ENCODE measurements at places on chromosomes 5 and 9.

DNA sequence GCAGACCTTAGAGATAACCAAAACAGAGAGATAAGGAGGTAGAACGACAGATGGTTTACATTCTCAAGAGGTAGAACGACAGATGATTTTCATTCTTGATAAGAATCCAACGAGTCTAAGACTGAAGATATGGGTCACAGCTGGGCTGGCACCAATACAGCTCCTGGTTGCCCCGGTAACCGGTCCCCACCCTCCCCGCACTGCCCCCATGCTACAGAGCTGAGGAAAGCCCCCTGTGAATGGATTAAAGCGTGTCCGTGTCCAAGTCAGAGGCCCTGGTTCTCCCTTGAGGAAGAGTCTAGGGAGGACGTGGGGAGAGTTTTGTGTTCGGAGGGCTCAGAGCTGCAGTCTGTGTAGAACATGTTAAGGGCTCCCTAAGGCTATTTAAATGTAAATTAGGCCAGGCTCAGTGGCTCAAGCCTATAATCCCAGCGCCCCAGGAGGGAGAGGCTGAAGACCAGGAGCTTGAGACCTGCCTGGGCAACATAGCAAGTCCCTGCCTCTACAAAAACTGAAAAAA is 8.1 kb downstream of the IDNK start:
- DNase-seq: no peak

GRCh38 chr9:5900622-5901021 is 9.9 kb downstream of the MLANA start:
- no peak for DNase-seq

DNA sequence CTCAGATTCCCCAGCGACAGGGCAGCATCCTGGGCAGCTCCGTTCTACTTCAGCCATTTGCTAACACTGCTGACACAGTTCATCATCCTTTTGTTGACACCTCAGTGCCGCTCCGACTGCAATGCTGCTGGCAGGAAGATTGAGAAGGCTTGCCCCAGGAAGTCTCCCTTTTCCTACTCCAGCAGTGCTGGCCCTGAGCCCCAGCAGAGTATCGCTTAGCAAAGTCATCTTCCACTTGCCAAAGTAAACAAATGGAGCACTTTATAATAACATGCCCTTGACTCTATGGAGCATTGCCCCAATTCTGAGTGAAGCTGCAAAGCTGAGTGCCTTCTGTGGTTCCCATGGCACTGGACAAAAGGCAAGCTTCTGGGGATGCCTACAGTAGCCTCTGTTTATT is 32.2 kb downstream of the PRLR start:
- no peak for DNase-seq

DNA sequence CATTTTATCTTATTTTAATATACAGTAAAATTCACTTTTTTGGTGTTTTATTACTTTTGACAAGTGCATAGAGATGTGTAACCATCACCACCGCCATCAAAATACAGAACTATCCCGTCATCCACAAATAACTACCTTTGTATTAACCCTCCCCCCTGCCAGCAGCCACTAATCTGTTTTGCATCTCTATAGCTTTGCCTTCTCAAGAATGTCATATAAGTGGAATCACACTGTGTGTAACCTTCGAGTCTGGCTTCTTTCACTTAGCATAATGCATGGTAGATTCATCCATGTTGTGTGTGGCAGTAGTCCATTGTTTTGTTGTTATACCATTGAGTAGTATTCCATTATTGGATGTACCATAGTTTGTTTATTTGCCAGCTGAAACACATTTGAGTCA is 98.8 kb downstream of the BOD1 start:
- DNase-seq: no peak

GRCh38 chr9:71816916-71817451 is 48.7 kb upstream of the CEMIP2 start:
- DNase-seq: no peak

GRCh38 chr5:154778534-154778933 is 23.4 kb downstream of the LARP1 start:
- DNase-seq: no peak

- DNase-seq: no peak
Observed at GRCh38 chr5:76414788-76415187, 11.7 kb downstream of the IQGAP2 start.

DNA sequence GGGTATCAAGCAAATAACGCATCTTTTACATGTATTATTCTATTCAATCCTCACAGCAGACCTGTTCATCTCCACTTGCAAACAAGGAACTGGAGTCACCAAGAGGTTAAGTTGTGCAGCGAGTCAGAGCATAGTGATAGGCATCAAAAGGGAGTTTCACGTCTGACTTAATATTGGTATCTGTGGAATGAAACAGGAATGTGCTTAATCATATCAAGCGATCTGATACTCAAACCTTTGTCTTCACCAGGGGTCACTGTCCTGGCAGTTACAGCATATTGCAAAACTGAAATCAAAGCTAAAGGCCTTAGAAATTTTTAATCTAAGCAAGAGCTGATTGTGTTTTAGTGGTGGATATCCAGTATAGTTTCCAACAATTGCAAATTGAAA is 271.6 kb downstream of the PLK2 start:
- no peak for DNase-seq

DNA sequence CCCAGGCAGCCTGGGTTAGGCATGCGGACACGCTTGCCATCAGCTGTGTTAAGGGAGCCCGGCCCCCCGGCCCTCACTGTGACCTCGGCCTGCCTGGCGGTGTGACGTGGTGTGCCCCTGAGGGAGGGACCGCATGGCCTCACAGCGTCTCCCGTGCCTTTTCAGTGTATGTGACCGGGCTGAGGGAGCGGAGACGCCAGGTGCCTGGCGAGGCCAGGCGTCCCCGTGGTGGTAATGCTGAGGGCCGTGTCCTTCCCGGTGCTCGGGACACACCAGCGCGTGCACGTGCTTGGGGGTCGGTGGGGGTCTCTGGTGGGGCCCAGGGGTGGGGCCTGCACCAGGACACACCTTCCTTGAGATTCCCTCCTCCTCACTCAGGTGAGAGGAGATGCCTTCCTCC is 10.9 kb downstream of the RNU6ATAC start:
- DNase-seq: no peak

DNA sequence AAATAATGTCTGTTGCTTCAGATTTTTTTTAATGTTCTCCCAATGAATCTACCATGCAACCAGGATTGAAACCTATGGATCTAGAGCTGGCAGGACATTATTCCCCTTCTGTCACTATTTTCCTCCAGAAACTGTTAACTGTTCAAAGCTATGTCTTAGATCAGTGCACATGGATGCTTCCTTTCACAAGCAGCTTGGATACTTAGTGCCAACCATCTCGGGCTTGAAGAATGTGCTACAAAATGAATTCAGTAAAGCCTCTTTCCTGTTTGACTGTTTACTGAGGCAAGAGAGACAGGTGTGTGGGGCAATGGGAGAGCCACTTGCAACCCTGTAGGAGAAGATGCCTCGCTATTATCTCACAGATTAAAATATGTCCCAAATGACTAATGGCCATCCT is 774.8 kb downstream of the KCTD16 start:
- DNase-seq: no peak

GRCh38 chr9:11414241-11414640 is 801.4 kb upstream of the PTPRD start:
- no peak for DNase-seq

DNA sequence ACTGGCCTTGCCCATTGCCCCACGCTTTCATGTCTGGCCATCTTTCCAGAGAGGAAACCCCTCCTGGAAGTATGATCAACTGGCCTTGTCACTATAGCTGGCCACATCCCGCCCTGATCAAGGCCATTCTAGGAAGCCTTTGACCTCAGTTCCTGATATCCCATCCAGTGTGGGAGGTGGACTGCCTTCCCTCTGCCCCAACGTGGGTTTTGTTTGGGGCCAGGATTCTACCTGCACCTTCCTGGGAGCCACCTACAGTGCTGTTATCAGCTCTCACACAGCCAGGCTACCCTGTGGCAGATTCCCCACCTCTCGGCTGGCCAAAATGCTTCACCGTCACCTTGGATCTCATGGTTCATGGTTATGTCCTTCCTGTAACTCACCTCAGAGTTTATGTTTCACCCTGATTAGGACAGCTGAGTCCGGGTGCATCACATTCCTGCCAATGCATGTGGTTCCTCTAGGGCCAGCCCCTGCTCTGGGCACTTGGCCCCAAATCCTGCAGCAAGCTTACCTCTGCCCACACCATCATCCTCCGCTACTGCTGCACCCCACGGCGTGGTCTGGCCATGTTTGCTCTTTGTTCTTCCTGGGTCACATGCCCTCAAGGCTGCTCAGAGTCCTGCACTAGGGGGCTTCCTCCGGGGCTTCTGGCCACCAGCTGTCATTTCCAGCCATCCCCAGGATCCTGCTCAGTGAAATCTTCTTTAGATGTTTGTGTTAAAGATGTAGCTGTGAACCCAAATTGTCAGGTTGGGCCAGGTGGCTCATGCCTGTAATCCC is 24.2 kb upstream of the S1PR3 start:
- no peak for DNase-seq

- DNase-seq: no peak
Observed at GRCh38 chr5:159059722-159060121, 40.0 kb downstream of the EBF1 start.

DNA sequence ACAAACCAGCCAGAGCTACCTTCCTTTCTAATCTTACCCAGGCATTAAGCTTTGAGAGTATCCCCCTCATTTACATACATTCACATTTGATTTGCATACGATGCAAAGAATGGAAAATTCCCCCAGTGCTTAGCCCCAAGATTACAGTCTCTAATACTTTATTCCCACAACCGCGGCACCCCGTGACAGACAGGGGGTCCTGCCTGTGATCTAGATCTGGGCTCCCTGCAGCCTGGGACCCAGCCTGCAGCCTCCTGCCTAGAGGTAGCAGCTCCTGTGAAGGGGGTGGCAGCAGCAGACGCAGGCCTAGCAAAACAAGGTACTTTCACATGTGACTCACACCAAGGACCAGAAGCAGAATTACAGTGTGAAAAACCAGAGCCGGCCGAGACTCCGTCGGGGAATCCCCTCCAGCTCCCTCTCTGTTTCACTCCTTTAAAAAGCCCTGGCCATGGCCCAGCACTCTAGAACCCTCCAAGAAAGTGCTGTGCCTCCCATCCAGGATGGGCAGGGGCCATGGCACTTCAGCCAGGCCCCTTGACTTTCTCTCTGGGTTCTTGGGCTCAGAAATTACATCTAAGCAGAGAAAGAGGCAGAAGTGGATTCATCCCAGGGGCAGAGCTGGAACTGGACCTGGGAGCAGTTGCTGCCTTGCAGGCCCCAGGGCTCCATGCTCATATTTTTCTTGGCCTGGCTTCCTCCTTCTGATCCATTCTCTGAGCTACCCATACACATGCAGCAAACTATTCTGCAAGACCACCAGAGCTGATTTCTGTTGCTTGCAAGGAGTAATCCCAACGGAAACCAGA is 14.0 kb upstream of the TCF7 start:
- peak; percentile 81 for DNase-seq

DNA sequence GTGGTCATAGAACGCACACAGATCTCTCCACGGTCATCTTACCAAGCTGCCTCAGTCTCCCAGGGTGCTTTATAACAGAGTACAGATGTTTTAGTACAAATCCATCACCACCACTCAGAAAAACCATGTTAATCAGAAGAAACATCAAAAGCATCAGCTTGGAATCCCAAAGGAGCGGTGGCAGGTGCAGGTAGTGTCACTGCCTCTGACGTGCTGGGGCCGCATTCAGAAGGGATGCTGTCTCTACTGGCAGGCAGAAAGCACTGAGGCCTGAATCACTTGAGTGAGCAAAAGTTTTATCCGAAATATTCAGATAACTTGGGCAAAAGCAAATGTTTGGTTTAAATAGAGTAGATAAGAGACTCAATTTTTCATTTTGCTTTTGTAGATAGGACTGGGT is 448.4 kb upstream of the ZNF608 start:
- no peak for DNase-seq

DNA sequence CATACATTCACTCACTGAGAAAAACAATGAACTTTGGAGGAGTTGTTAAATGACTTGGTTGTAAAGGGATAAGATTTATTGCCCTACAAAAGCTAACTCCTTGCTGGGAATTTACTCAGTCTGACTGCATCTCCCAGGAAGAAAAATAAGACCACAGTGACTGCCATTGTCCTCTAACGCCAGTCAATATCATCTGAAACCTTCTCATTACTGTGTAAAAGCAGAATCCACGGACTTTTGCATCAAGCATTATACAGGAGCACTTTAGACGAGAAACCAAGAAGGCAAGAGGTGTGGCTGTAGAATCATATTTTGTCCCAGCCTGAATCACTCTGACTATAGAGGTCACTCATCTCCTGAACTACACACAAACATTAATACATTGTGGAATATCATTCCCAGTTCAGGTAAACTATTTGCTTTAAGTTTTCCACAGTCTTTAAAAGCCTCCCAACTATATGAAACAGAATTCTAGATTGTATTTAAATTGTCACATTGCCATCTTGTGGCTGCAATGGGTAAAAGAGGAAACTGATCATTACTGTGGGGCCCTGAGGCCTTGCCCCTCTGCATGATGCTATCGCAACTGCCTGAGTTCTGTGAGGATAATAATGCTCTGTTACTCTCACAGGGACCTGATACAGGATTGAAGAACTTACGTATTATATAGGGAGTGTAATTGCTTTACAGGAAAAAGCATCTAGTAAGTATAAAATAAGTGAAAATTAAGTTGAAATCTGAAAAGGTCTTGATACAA is 142.9 kb downstream of the SLCO4C1 start:
- no peak for DNase-seq

- DNase-seq: no peak
Observed at GRCh38 chr9:29691758-29692407, 2118.6 kb upstream of the C9orf72 start.

- no peak for DNase-seq
Observed at GRCh38 chr5:78760366-78760765, 111.8 kb upstream of the LHFPL2 start.

- DNase-seq: no peak
Observed at GRCh38 chr5:2998106-2998505, 246.6 kb upstream of the IRX2 start.

- no peak for DNase-seq
Observed at GRCh38 chr5:53503562-53504218, 23.3 kb downstream of the FST start.

DNA sequence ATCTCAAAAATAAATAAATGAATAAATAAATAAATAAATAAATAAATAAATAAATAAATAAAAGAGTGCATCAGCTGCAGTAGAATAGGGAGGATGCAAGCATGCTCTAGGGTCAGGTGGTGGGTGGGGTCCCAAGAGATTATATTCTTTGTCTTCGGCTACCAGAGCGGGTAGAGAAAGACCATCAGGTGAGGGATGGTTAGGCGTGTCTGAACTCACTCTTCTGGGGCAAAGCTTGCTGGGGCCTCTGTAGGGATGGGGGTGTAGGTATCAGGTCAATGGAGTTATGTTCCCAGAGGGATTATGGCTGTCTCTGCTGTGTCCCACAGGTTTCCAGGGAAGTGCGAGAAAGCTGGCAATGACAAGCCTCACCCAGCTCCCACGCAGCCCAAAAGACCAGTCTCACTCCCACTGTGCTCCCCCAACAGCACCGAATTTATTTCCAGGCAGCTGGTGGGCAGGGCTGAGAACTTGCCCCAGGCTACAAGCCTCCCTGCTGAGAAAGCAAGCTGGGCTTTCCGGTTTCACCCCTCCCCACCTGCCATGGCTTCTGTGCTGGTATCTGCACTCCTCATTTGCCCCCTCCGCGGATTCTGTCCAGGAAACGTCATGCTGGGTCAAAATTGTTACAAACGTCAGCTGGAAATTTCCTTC is 180.8 kb downstream of the LURAP1L start:
- no peak for DNase-seq
